Cortex of kidney (tissue), 1 donor: ENCODE measurements at places on chromosomes 1 and 21.

GRCh38 chr1:2274929-2275475 lies 46.9 kb downstream of the SKI start:
- no peak for DNase-seq

DNA sequence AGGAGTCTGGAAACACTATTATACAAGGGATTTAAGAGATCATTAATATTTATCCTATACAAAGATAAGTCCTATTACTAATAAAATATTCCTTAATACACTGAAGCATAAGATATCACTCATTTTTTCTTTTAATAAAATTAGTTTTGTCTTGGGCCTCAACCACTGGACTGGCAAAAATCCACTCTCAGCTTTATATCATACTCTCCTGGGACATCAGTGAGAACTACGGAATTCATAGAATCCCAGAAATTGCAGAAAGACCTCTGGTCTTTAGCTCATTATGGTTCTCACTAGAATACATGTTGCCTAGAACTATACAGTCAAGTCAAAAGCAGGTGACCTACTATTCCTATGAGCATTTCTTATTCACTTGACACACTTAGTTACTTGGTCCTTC lies 285.0 kb downstream of the LRRC40 start:
- DNase-seq: no peak

DNA sequence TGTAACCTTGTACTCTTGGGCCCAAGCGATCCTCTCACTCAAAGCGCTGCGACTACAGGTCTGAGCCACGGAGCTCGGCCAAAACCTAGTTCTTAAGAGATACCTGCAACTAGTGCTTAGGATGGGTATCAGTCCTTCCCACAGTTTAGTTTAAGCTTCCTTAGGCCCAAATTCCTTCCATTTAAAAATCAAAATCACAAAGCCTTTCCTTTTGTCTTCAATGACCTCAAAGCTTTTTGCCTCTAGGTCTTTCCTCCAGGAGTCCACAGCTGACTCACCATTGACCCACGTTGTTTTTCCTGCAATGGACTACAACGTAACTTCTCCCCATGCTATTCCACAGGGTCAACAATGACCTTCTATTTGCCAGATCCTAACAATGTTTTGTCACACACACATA lies 64.0 kb downstream of the APP start:
- DNase-seq: no peak

DNA sequence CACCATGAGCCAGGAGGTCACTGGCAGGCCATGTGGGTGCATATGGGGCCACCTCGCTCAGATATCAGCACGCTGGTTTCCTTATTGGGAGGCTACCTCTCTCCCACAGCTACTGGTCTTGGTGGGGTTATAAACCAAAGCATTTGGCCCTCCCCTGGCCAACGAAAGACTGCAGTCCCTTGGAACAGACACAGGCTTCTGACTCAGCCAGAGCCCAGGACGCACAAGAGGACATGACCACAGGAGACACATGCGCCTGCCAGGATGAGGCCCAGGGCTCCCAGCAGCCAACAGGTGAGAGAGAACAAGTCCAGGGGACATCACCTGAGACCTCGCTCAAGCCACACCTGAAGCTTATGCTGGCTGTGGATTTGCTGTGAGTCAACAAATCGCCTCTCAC lies 13.8 kb downstream of the NPHP4 start:
- DNase-seq: no peak

GRCh38 chr1:31587720-31588423 lies 11.6 kb downstream of the TINAGL1 start:
- DNase-seq: no peak

GRCh38 chr1:27979151-27979858 lies 19.5 kb downstream of the XKR8 start:
- no peak for DNase-seq

- DNase-seq: no peak
These were observed 136.1 kb upstream of the IRF2BP2 start for GRCh38 chr1:234745844-234746797.

- no peak for DNase-seq
These were observed 16.2 kb downstream of the CACNA1S start for GRCh38 chr1:201096041-201096461.

- no peak for DNase-seq
These were observed 571 bp downstream of the WDR3 start for GRCh38 chr1:117930173-117930447.

GRCh38 chr1:59318271-59318860 lies 21.5 kb downstream of the FGGY start:
- DNase-seq: no peak

DNA sequence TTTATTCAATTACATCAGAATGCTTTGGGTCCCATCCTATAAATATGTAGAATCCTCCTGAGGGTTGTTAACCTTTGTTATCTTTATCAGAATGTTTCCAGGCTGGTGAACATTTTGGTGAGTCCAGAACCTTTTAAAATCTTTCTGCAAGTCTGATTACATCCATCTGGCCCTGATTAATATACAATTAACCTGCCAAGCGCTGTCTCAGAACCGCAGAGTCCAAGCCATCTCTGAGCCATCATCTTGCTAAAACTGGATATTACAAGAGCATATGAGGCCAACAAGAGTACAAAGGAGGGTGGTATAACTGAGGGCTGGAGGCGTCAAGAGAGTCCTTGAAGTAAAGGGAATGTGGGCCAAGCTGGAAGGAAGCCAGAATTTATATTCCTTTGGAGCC lies 88.6 kb upstream of the ZC3H11B start:
- no peak for DNase-seq
